ENCODE measurements at places on chromosomes 16 and 17.

DNA sequence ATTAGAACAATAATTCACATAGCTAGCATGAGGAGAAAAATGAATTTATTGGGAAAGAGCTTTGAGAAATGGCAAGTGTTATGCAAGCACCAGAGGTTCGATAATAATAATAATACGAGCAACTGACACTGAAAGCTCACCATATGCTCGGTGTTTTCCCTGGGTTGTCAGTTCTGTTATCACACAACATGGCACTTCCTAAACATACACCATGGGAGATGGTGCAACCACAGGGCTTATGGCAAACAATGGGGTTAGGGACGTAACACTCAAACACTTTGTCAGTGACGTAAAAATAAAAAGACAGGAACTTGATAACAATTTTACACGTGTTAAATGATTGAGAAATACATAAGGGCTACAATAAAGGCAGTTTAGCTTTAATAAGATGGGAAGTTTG, 23.7 kb downstream of the OR1D5 start:
- no peak for DNase-seq

GRCh38 chr17:76252040-76252954, 12.0 kb upstream of the RNF157 start:
- DNase-seq = peak; percentile 53

DNA sequence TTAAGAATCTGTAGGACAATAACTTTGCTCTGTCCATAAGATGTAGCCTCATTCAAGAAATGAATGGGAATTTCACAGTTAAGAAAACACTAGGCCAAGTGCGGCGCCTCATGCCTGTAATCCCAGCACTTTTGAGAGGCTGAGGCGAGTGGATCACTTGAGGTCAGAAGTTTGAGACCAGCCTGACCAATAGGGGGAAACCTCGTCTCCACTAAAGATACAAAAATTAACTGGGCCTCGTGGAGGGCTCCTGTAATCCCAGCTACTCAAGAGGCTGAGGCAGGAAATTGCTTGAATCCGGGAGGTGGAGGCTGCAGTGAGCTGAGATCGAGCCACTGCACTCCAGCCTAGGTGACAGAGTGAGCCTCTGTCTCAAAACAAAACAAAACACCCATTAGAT, 19.9 kb upstream of the RSL1D1 start:
- DNase-seq = no peak

- DNase-seq = no peak
Observed at GRCh38 chr17:12982224-12982623, 35.6 kb downstream of the ELAC2 start.

GRCh38 chr16:2597560-2597902, 59.7 kb downstream of the PDPK1 start:
- no peak for DNase-seq

DNA sequence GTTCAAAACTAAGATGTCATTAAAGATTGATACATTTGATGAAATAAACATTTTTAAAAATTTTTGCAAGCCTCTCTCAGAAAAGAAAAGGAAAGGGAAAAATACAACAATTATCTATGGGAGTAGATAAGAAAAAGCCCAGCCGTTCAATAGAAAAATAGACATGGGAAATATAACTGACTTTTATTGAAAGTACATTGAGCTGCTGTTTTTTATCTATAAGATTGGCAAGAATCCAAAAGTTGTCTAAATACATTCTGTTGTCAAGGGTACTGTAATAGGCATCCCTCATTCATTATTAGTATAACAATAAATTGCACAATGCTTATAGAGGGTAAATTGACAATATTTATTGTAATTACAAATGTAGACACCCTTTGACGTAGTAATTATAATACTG, 38.4 kb upstream of the IRX6 start:
- no peak for DNase-seq

DNA sequence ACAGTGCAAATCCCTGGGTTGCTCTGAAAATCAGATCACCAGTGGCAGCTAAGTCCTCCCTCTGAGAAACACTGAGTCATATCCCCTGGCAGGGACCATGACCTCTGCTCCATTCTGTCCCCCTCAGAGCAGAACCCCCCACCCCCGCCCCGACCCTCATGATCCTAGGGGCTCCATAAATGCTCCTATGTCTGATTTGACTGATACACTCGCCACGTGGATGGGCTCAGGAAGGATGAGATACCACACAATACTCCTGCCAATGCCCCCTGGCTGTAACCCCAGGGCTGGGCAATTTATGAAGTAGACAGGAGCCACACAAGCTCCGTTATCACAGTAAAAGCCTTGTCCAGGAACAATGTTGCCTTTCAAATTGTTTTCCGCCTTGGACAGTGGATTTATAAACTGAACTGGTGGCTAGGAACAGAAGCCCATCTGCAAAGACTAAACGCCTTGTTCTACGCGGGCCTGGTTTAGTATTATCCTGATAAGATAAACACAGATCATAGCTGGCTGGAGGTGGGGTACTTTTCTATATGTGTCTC, 394.8 kb downstream of the SLC39A11 start:
- no peak for DNase-seq

GRCh38 chr17:14619821-14620220, 318.9 kb downstream of the HS3ST3B1 start:
- no peak for DNase-seq

- no peak for DNase-seq
Observed at GRCh38 chr16:46711106-46712058, 21.9 kb downstream of the ORC6 start.

GRCh38 chr17:20995164-20995872, 47.5 kb downstream of the USP22 start:
- no peak for DNase-seq

GRCh38 chr17:72304859-72305258, 184.0 kb downstream of the SOX9 start:
- DNase-seq = no peak

- no peak for DNase-seq
Observed at GRCh38 chr16:49464093-49464492, 90.5 kb downstream of the C16orf78 start.

- DNase-seq = no peak
Observed at GRCh38 chr16:57957673-57958392, 13.1 kb downstream of the CNGB1 start.

DNA sequence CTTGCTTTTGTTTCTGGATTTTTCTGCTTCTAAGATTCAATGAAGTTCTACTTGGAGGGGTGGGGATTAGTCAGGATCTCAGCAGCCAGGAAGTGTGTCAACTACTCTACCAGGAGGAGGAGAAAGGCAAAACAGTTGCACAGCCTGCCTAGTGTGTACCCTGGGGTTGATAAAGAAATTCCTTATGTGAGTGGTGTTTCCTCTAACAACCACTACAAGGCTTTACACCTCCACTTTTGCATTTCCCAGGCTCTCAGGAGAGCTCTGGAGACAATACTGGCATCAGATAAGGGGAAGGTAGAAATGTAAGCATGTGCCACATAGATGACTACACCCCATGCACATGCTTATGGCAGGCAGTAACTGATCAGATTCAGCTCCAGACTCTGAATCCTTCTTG, 174.6 kb downstream of the TOX3 start:
- DNase-seq = no peak

DNA sequence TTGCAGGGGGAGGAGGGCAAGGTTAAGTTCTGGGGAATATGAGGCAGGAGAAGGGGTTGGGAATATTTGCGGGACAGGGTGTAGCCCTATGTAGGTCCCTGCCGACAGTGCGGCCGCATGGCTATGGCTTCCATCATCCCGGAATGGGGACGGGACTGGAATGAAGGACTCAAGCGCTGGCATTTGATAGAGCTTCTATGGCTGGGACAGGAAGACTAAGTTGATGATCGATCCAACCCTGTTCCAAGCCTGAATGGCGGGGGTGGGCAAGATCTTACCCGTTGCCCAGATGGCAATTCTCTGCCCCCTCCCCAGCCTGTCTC, 47.1 kb downstream of the SRCIN1 start:
- no peak for DNase-seq

- no peak for DNase-seq
Observed at GRCh38 chr16:35687071-35687470, 2227.7 kb downstream of the TP53TG3F start.

GRCh38 chr17:28899212-28899815, 1.8 kb upstream of the FLOT2 start:
- no peak for DNase-seq

DNA sequence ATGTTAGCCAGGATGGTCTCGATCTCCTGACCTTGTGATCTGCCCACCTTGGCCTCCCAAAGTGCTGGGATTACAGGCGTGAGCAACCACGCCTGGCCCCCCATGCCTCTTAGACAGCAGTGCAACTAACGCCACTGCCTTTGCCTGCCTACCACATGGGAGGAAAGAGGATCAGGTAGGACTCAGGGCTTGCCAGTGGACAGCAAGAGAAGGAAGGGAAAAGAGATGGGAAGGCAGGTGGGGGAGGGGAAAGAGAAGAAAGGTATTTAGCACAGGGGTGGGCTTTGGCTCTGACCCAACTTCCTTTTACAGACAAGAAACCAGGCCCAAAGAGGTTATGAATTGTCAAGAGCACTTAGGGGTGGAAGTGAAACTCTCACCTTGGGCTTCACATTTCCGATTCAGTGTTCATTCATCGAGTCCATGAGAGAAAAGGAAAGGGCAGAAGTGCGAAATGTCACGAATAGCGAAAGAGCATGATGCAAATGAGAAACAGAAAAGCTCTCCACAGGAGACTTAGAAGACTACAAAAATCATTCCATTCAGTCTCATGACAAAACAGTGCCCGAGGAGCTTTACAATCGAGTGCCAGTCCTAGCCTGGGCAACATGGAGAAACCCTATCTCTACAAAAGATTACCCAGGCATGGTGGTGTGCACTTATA, 36.4 kb downstream of the CDK5R1 start:
- DNase-seq = peak; percentile 45

DNA sequence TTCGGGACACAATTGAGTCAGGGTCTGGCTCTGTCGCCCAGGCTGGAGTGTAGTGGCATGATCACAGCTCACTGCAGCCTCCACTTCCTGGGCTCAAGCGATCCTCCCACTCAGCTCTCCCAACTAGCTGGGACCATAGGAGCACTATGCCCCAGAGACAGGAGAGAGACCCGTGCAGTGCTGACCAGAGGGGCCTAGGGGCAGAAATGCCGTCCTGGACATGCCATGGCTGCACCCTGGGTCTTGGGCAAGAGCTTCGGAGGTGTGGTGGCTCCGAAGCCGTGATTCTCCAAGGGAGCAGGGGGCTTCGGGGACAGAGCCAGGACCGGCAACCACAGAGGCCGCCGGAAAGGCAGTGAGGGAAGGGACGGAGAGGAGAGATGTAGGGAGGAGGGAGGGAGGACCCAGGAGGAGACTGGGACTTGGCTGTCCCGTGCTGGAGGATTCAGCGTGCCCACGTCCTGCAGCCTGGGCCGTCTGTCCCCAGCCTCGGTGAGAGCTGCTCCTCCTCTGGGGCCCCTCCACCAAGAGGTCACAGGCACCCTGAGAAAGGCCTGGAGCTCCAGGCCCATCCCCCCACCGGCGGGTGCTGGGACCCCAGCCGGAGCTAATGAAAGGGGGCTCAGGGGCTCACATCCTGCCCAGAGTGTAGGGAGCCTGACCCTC, 21.9 kb downstream of the TPSD1 start:
- DNase-seq = no peak

GRCh38 chr17:61575352-61575975, 15.6 kb downstream of the NACA2 start:
- no peak for DNase-seq

DNA sequence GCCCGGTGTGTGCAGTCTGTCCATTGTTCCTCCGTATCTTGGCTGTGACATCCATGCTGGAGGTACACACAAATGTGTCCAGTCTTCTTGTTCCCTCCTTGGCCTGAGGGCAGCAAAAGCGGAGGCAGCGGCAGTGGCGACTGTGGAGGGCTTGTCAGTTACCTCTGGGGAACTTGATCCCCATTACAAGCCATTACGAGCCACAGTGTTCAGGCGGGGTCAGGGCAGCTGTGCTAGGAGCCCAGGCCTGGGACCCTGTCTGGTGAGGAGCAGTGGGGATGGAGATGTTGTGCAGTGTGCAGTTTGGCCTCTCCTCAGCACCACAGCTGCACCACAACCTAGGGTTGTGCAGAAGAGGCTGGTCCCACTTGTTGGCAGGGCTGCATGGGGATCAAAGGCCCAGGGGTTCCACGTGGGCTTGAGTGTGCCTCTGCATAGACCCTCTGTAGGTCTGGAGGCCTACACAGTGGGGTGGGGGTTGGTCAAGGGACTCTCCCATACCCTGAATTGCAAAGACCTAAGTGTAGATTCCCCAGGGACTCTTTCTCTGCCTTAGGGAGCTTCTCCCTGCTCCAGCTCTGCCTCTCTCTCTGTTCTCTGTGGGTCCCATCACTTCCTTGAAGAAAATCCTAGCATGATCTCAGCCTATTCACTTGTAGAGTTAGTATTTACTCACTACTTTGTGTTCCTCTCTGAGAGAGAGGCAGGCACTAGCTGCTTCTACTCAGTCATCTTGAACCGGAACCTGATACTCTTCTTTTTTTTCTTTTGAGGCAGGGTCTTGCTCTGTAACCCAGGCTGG, 58.8 kb downstream of the SLFN11 start:
- DNase-seq = no peak

DNA sequence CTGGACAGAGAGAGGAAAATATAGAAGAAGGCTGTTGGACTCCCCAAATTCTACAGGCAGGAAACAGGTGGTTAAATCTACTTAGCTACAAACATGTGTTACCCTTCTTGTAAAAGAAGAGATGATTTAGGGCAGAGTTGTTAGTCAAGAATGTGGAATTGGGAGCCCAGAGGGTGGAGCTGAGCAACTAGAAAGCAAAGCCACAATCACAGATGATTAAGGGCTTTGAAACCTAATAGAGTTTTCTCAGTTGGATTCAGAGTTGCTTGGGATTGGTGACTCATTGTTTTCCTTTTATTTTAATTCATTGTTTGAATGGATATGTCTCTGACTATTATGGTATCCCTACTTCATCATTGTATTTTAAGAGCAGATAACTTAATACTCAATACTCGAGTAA, 6.2 kb downstream of the ACSM5 start:
- no peak for DNase-seq

DNA sequence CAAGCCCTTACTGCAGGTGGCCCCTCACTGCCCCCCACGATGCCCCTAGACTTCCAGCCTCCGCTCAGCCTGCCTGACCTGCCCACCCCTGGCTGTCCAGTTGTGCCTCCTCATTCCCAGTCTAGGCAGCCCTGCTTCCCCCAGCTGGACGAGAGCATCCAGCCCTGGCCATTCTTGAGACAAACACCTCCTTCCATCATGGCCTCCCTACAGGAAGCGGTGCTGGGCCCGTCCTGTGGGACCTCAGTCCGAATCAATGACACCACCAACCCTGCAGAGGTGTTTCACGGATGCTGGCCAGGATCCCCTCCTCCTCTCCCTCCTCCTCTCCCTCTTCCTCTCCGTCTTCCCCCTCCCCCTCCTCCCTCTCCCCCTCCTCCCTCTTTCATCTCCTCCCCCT, 28.3 kb downstream of the CCDC40 start:
- DNase-seq = no peak

DNA sequence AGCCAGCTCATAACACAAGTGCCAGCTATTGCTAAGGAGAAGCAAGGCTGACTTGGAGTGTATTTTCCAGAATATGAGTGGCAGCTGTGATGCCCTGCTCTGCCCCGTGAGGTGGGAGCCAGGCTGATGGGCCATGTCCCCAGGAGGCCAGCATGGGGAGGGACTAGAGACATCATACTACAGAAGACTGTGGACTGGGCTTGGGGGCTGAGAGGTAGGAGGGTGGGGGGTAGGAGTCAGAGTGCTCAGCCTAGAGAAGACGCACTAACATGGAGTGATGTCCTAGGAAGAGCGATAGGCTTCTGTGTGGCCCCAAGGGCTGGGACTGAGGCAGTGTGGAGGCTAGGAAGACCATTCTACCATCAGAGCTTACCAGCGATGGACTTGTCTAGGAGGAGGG, 143.7 kb downstream of the WSCD1 start:
- no peak for DNase-seq

GRCh38 chr17:49783791-49784190, 4.7 kb upstream of the KAT7 start:
- no peak for DNase-seq
